GM03348 (cell line): ENCODE measurements at places on chromosomes 1 and 21.

DNA sequence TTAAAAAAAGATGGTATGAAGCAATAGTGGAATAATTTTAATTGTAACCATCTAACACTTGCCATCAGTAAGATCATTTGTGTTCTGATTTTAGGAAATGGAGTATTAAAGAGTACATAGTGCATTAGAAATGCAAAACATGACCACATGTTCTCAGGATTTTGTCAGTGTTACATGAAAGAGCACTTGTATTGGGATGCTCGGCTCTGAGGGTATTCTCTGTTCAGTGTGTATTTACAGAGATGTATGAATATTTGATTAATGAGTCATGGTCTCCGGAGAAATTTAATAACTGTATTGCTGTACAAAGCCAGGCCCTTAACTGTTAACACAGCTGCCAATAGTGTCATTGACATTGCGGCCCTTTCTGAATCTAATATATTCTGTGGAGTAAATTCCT, 91.7 kb downstream of the ATG4C start:
- peak; percentile 6 for DNase-seq

DNA sequence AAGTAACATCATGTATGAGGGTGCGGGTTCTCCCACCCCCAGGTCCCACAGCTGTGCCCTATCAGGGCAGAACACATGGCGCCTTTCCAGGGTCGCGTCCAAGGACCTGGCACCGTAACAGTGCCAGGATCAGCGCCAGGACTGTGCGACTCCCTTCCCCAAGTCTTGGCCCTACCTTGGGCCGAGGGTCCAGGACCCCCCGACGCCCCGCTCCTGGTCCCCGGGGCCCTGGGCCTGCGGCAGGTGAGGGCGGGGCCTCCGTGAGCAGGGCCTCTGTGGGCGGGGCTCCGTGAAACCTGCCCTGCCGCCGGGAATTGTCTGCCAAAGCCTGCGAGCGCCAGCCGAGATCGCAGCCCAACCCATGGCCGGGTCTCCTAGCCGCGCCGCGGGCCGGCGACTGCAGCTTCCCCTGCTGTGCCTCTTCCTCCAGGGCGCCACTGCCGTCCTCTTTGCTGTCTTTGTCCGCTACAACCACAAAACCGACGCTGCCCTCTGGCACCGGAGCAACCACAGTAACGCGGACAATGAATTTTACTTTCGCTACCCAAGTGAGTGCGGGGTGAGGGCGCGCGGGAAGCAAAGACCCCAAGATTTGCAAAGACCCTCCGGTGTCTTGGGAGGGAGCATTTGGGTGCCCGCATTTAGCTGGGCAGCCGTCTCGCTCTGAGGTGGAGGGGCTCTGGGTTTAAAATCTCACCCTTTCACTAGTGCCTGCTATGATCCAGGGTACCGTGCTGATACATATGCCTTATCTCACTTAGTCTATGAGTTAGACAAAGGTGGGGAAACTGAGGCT, at the start of gene RHBG:
RHBG (plus strand) TSS at position 323 of the 796 bp plus-strand sequence; CDS start at position 362, 39 bp downstream.
- peak; percentile 46 for DNase-seq

GRCh38 chr1:234918961-234919761, 209.5 kb downstream of the TOMM20 start:
- peak; percentile 29 for DNase-seq

GRCh38 chr1:5993556-5994491, 1.6 kb upstream of the NPHP4 start:
- DNase-seq = no peak

GRCh38 chr1:16087733-16088132, 14.3 kb upstream of the FAM131C start:
- no peak for DNase-seq

DNA sequence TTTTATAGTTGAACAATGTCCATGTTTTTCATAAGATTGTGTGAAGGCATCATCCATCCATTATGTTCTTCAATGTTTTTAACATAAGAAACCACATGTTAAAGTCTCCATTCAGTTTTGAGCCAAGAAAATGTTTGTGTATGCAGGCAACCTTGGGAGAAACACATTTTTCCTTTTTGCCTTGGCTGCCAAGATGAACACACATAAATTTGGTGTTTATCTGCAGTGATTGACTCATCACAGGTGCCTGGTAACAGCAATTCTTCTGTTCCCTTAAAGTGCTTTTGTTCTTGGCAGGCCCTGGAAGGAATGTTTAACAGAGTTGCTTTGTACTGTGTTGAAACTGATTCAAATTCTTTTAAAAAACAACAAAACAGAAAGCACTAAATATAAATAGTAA, 709.9 kb upstream of the ADGRL4 start:
- peak; percentile 21 for DNase-seq

- no peak for DNase-seq
Measured at GRCh38 chr1:221714227-221715152, 27.4 kb downstream of the DUSP10 start.

DNA sequence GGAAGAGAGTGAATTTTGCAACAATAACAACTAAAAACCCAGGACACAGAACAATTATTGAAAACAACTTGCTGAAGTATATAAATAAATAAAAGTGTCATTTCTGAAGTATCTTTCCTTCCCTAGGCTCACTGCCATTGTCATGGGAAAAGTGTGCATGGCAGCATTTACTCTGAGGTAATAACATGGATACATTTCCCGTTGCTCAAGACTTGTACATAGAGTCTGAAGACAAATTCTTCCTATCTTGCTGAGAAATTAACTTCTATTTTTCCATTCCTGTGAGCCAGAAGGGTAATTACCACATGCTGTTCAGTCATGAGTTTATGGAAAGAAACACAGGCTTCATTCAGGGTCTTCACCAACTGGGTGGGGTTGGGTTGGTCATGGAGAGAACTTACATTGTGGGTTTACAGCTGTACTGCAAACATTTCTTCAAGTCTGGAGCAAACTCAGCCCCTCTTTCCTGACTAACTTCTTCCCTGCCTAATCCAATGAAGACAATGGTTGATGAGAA, 32.2 kb downstream of the ST6GALNAC3 start:
- DNase-seq = no peak

- DNase-seq = no peak
Measured at GRCh38 chr1:220389634-220390033, 117.4 kb upstream of the RAB3GAP2 start.

- no peak for DNase-seq
Measured at GRCh38 chr21:33945652-33946270, 30.2 kb upstream of the ATP5PO start.

GRCh38 chr1:10630661-10631120, 155.9 kb downstream of the PEX14 start:
- DNase-seq = no peak

DNA sequence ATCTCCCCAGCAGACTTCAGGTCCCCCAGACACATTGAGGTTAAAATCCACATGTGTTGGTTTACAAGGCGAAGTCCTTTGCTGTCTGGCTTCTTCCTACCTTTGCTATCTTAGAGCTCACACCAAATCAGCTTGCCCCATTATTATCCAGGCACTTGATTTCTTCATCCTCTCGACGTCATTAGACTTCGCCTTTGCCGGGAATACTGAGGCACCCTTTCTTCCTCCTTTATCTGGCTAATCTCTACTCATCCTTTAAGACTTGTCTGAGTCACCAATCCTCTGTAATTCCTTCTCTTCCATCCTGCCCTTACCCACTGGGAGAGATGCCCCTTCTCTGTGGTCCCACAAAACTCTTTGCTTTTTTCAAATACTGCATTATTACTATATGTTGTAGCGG, 9.2 kb upstream of the XCL2 start:
- no peak for DNase-seq

- DNase-seq = no peak
Measured at GRCh38 chr1:11990303-11991032, 10.2 kb downstream of the MFN2 start.

DNA sequence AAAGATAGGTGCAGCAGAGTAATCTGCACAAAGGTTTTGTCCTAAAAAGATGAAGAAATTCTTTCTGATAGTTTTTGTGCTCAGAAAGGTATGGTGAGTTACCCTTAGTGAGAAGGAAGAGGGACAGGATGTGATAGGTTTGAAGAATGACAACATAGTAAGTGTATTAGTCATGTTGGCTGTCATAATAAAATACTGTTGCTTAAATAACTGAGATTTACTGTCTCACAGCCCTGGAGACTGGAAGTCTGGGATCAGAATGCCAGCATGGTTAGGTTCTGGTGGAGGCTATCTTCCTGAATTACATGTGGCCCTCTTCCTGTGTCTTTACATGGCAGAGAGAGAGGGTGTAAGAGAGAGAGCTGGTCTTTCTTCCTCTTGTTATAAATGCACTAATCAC, 965.2 kb downstream of the TTLL7 start:
- no peak for DNase-seq

- no peak for DNase-seq
Measured at GRCh38 chr1:31772669-31773248, 8.6 kb upstream of the ADGRB2 start.

DNA sequence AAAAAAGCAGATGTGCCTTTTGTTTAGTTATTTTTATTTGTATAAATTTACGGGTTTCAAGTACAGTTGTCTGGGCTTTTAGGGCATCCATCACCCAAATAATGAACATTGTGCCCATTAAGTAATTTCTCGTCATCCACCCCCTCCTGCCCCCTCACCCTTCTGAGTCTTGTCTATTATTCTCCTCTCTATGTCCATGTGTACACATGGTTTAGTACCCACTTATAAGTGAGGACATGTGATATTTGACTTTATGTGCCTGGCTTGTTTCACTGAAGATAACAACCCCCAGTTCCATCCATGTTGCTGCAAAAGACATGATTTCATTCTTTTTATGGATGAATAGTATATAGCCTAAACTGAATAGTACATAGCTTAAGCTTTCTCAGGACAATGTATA, 189.2 kb downstream of the ZP4 start:
- no peak for DNase-seq

DNA sequence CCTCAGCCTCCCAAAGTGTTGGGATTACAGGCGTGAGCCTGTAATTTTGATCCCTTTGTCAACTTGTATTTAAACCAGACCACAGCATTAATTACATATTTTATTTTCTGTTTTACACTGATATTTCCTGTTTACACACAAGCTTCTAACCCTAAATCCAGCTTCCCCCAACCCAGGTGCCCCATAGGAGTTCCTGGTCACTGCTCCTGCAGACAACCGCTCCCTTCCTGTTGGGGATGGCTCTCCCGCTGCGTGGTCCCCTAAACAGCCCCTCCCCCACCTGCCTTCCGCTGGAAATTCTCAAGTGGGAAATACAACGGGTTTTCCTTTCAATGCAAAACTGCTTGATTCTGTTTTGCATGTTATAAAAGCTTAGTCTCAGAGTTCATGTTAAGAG, 3.7 kb downstream of the CSTB start:
- no peak for DNase-seq

- no peak for DNase-seq
Measured at GRCh38 chr1:31640964-31641363, 3.7 kb downstream of the PEF1 start.

- no peak for DNase-seq
Measured at GRCh38 chr1:108817811-108818210, 39.1 kb downstream of the AKNAD1 start.

- no peak for DNase-seq
Measured at GRCh38 chr1:191240925-191241324, 763.3 kb upstream of the BRINP3 start.

- no peak for DNase-seq
Measured at GRCh38 chr1:25476186-25477097, 45.7 kb downstream of the MACO1 start.

DNA sequence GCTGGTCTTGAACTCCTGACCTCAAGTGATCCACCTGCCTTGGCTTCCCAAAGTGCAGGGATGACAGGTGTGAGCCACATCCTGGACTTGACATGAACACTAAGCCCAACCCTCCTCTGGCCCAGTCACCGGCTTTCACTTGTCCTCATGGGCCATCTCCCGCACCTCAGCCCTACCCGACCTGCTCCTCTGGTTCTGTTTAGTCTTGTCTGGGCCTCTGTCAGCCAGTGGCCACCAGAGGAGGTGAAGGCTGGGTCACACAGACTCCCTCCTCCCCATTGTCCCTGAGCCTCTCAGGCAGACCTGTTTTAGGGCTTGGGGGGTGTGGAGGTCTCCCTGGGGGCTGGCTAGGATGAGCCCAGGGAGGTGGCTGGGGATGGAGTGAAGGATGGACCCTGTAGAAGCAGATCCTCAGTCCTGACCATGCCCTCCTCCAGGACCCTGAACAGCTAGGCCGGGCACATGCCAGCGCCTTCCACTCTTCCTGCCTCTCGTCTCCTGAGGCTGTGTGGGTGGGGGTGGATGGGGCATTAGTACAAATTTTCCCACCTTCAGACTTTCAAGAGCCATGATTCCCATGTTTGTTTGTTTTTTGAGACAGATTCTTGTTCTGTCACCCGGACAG, 26.1 kb upstream of the UMODL1 start:
- DNase-seq = no peak

DNA sequence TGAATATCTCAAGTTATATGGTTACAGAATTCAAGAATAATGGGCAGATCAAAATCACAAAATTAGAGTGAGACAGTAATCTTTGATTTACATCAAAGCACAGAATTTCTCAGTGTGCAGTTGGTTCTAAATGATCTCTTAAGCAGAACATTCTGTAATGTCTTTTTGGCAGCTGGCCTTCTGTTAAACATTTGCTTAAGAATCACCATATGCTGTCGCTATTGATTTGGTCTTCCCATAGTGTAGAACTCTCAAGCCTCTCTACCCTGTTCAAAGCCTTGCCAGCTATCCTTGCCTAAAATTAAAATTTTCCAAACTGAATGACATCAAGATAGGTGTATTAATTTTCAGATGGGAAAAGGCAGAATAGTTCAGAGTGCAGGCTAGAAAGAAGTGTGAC, 38.9 kb upstream of the ERO1B start:
- no peak for DNase-seq

- DNase-seq = no peak
Measured at GRCh38 chr1:101005871-101006270, 19.7 kb downstream of the DPH5 start.

DNA sequence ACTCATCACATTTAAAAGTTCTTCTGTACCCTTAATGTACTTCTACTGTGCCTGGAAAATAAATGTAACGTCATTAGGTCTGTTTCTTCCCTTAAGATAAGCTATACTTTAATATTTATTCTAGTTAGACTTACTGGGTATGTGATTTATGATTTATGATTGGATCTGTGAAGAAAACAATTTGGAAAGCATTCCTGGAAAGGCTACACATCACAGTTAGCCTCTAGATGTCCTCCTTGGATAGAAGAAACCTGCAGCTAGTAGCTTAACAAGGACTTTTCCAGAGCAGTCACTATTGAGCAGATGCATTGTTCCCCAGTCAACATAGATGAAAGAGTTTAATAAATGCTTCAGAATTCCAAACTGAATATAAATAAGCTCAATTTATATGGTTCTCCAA, 22.2 kb upstream of the ABL2 start:
- peak; percentile 70 for DNase-seq

DNA sequence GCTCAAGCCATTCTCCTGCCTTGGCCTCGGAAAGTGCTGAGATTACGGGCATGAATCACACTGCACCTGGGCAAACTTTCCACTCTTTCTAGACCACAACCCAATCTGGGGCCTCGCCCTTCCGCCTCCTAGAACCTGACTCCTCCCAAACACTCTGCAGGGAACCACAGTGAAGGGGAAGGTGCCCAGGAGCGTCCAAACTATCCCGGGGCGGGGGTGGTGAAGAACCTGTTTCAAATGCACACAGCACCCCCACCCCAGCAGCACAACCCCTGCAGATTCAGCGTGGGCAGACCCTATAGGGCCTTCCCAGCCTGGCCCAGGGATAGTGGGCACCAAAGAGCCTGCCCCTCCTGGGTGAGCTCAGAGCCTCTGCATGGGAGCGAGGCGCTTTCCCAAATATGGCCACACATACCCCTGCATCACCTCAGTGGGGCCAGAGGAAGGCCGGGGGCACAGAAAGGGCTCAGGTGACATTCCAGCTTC, 86.9 kb downstream of the STUM start:
- DNase-seq = no peak
